Effector CD4-positive, alpha-beta T cell (primary cell): ENCODE measurements at places on chromosomes 5 and 9.

DNA sequence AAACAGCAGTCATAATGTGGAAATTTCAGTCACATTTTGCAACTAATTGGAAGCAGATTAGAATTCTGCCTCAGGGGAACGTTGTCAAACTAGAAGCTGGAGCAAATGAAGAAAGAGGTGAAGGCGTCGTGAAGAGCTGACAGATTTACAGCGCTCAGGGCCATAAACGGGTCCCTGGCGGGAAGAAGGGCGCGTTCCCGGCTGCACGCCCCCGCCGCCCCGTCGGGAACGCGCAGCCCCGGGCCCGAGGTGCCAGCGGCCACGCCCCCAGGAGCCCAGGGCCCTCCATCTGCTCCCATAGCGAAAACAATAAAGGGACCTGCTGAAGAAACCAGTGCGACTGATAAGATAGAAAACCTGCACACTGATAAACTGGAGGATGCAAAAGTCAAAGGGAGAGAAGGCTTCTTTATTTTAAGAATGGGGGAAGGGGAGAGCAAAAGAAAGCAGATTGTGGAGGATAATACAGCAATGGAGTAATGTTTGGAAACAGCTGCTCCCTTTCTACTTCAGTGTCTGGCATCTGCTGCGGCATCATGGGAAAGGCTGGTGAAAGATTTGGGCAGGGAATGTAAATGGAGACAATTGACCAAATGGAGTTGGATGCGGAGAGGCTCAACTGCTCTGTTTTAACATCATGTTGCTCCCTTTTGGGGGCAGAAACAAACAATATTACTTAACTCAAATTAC, 11.1 kb downstream of the ZNF608 start:
- DNase-seq, result no peak

DNA sequence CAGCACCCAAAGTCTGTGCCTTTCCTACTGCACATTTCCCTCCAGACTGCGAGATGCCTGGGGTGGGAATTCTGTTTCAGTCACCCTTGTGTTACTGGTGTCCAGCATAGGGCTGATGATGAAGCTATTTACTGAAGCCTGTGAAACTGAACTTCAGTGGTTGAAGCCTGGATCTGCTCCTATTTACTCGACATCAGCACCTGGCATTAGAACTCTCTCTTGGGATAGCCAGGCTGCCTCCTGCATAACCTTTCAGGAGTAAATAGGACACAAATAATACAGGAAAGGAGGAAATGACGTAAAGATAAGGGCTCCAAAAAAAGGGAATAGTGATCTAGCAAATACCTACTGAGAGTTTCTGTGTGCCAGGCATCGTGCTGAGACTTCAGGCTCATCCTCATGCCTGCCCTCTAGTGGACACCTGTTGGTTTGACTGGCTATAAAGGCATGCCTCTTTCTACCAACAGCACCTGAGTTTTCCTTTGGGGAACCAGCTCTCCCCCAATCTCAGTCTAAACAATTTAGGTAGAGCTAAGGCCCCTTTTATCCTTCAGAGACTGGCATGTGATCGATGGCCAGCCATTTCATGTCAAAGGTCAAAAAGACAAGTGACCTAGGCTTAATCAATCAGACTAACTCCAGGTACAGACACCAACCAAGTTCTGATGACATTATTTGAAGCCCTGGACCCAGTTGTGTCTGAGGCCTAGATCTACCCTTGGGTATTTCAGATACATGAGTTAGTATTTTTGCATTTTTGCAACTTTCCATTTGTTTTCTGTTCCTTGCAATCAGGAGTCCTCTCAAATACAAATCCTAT, 192.1 kb upstream of the TRIM32 start:
- DNase-seq, result no peak

DNA sequence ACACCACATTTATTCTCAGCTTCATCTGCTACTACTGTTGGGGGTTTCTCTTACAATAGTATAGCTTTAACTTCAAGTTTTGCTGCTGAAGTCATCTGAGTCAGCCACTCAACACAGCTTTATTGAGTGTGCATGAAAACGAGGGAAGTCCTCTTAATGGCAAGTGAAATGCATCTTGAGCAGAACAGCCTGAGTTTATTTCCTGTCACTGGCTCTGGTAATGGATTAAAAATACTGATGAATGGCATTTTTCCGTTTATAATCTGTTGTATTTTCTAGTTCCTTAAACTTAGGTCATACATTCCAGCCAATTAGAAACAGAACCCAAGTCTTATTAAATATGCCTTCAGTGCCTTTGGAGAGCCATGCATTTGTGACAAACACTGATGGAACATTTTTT, 238.6 kb downstream of the SLF1 start:
- no peak for DNase-seq

GRCh38 chr5:31847354-31847753, 208.4 kb downstream of the PDZD2 start:
- no peak for DNase-seq

DNA sequence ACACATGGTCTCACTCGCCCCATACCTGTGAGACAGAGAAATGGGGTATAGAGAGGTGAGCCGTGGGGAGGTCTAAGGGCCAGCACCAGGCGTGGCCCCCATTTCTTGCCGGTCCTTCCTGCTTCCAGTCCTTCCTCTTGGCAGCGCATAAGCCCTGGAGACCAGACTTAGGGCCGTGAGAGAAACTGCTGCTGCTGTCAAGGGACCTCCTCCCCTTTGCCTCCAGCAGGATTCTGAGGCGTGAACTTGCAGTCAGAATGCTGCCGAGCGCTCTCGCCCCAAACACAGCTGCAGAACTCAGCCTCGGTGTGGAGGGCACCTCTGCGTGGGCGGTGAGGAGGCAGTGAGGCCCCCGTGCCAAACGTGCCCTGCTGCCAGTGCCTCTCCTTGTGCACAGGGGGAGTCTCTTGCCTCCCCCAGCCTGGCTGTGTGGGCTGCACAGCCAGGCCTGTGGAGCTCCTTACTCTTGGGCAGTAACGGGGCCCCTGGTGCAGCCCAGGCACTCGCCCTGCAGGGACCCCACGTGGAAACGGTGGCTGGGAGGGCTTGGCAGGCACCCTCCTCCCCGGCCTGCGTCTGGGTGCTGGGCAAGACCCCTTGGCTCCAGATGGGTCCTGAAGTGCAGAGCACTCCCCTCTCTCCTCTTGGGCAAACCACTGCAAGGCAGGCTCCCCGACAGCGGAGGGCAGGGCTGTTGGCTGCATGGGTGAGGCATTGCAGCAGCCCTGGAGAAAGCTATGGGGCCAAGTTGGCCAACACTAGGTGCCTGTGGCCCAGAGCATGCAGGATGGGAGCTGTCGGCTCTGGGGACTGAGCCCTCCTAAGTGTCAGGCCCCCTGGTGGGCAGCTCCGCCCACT, 85.4 kb downstream of the RXRA start:
- DNase-seq, result no peak
